Tibial nerve (tissue), 4 donors: ENCODE measurements at places on chromosomes 11 and 22. TPM values are rescaled to one million over a fixed set of nuclear protein-coding genes. Genes with fewer than 3 reads are reported as not detected.

DNA sequence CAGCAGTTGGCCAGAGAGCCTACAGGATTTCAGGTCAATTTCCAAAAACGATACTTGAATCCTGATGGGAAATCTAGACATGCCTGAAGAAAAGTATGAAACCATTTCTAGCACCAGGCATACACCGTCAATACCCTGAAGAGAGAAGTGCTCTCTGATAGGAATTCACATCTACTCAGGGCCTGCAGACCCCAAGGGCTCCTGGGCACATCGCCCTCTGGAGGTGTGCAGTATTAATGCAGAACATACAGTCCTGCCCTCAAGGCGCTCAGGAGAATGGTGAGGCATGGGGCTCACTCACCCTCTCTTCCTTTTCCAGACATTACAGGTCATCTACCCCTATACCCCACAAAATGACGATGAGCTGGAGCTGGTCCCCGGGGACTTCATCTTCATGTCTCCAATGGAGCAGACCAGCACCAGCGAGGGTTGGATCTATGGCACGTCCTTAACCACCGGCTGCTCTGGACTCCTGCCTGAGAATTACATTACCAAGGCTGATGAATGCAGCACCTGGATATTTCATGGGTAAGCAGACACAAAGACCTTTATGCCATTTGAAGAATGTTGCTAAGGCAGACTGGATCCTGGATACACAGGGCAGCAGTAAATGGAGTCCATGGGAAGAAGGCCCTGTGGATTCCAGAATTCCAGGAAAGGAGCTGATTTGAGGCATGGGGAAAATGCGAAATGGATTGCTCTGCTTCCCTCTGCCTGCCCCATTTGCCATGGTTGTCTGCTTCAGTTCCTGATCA lies 49.3 kb upstream of the CRTAM start:
- no peak overlapping the region for H3K4me3 ChIP-seq
- no peak for DNase-seq
- no peaks in the 10 kb centered on the region for H3K36me3 ChIP-seq
- no peak overlapping the region for H3K27ac ChIP-seq

- DNase-seq: no peak
- H3K36me3 ChIP-seq: no peaks in the 10 kb centered on the region
- H3K27ac ChIP-seq: no peak overlapping the region
- peaks cover 38% of the 10 kb centered on the region for H3K4me1 ChIP-seq
- no peak overlapping the region for H3K4me3 ChIP-seq
Measured at GRCh38 chr11:43554148-43554473, 126.4 kb upstream of the HSD17B12 start.

P2RX6 gene
- total RNA-seq: 0.66 TPM

OR51E1 gene
- 0.22 TPM for total RNA-seq

TSPAN18 gene
- total RNA-seq: 7.3 TPM

- no peak overlapping the region for H3K4me3 ChIP-seq
- no peak overlapping the region for H3K27ac ChIP-seq
- no peaks in the 10 kb centered on the region for H3K27me3 ChIP-seq
Measured at GRCh38 chr11:22699388-22699787, 33.0 kb downstream of the GAS2 start.

- peak overlapping the region; percentile 72 for H3K27ac ChIP-seq
- H3K36me3 ChIP-seq: no peaks in the 10 kb centered on the region
- H3K4me3 ChIP-seq: peak overlapping the region; percentile 26
- no peaks in the 10 kb centered on the region for H3K27me3 ChIP-seq
- H3K4me1 ChIP-seq: peaks cover 98% of the 10 kb centered on the region
Measured at GRCh38 chr11:96306933-96307775, 35.8 kb downstream of the MAML2 start.

NXPE1 gene
- not detected for total RNA-seq

- no peaks in the 10 kb centered on the region for H3K36me3 ChIP-seq
- DNase-seq: no peak
- no peak overlapping the region for H3K4me3 ChIP-seq
- no peaks in the 10 kb centered on the region for H3K4me1 ChIP-seq
- no peak overlapping the region for H3K27ac ChIP-seq
- H3K27me3 ChIP-seq: no peaks in the 10 kb centered on the region
Measured at GRCh38 chr22:49489821-49490220, 337.9 kb downstream of the BRD1 start.

DNA sequence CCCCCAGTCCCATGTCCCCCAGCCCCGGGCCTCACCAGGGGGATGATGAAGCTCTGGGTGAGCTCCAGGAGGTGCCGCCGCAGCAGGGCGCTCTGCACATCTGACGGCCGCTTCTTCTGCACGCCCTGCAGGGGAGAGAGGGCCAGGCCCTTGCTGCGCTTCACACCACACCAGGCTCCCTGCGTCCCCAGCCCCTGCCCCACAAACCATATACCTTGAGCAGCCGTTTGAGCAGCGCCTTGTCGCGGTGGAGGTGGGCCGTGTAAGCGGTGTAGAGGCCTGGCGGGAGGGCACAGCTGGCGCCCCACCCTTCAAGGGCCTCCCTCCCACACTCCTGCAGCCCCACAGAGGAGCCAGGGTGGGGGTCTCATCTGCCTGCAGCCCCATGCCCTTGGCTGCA lies 6.2 kb upstream of the PLXNB2 start:
- no peak overlapping the region for H3K4me3 ChIP-seq
- peaks cover 11% of the 10 kb centered on the region for H3K4me1 ChIP-seq
- no peaks in the 10 kb centered on the region for H3K36me3 ChIP-seq
- no peak overlapping the region for H3K27ac ChIP-seq
- DNase-seq: no peak

GRAMD4 gene
- 18.2 TPM for total RNA-seq

DNA sequence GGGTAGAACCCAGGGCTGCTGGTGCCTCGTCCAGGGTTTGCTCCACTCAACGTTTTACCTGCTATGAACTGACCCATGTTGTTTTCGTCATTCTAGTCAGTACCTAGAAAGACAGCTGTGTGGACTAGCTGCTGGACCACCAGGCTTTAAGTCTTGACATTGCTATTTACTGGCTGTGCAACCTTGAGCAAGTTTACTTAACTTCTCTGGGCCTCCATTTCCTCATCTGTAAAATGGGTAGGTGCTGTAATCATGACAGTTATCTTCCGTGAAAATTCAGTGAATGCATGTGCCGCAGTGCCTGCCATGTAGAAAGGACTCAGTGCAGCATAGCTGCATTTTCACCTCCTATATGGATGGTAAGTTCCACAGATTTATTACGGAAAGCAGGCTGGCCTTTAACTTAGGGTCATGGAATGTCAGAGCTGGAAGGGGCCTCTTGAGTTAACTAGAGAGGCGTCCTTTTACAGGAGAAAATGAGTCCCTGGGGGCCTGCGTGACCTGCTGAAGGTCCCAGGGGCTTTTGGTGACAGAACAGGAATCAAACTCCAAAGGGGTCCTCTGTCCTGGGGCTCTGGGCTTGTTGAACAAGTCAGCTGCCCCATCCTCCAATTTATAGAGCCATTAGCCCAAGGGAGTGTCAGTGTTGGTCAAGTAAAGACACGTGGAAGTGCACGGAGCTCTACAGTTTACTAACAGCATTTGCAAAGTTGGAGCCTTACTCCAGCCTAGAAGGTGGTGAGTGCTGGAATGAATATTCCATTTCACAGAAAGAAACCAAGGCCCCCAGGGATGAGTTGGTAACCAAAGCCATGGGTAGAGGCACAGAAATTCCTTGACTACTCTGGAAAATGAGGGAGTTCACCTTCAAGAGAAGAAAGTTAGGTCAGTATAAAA lies 12.0 kb upstream of the MALAT1 start:
- H3K36me3 ChIP-seq: no peaks in the 10 kb centered on the region
- DNase-seq: no peak
- peak overlapping the region; percentile 99 for H3K27ac ChIP-seq
- peaks cover 20% of the 10 kb centered on the region for H3K4me1 ChIP-seq

GVQW3 gene
- 8.1 TPM for total RNA-seq

MYBPC3 gene
- total RNA-seq: not detected

GAB4 gene
- total RNA-seq: not detected

DNA sequence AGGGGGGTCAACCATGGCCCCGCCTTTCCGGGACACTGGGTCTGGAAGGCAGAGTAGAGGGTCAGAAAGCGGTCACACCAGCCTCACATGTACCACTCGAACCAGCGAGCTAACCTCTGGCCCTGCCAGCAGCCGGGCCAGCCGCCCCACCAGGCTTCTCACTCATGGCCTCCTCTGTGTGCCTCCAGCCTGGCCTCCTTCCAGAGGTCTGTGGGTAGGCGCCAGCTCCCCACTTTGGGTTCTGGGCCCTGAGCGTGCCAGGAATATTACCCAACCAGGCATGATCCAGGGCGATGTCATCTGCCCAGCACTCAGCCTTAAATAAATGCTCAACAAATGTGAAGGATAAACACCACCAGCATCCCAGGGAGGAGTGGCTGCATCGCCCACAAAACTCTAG lies 5.8 kb downstream of the SCUBE1 start:
- H3K4me1 ChIP-seq: no peaks in the 10 kb centered on the region
- DNase-seq: no peak
- H3K4me3 ChIP-seq: no peak overlapping the region
- H3K27me3 ChIP-seq: peaks cover 19% of the 10 kb centered on the region

DNA sequence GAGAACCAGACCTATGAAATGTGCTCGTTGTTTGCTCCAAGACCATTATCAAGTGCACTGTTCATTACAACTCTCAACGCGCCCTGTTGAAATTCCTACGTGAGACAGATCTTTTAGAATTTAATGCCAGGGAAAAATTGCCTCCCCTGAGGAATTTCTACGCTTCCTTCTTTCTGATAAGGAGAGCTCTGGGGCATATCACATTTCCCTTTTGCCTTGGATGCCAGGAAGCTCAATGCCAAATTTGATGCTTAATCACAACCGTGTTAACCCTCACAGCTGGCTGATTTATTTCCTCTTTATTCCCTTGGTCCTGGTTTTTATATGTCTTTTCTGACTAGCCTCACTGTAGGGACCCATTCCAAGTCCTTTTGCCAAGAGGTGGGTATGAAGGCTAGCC lies 109.4 kb downstream of the MICAL2 start:
- no peak for DNase-seq
- peaks cover 33% of the 10 kb centered on the region for H3K36me3 ChIP-seq
- H3K27ac ChIP-seq: no peak overlapping the region
- H3K4me1 ChIP-seq: peaks cover 30% of the 10 kb centered on the region

- no peak overlapping the region for H3K4me3 ChIP-seq
- DNase-seq: no peak
- H3K4me1 ChIP-seq: peaks cover 10% of the 10 kb centered on the region
- no peak overlapping the region for H3K27ac ChIP-seq
Measured at GRCh38 chr11:114447444-114447843, 8.2 kb downstream of the REXO2 start.

GRCh38 chr11:3944198-3944597 lies 88.7 kb downstream of the STIM1 start:
- no peaks in the 10 kb centered on the region for H3K36me3 ChIP-seq
- peak; percentile 53 for DNase-seq
- H3K4me3 ChIP-seq: no peak overlapping the region
- H3K27me3 ChIP-seq: no peaks in the 10 kb centered on the region
- peaks cover 91% of the 10 kb centered on the region for H3K4me1 ChIP-seq

USP2 gene
- total RNA-seq: 2.1 TPM

DNA sequence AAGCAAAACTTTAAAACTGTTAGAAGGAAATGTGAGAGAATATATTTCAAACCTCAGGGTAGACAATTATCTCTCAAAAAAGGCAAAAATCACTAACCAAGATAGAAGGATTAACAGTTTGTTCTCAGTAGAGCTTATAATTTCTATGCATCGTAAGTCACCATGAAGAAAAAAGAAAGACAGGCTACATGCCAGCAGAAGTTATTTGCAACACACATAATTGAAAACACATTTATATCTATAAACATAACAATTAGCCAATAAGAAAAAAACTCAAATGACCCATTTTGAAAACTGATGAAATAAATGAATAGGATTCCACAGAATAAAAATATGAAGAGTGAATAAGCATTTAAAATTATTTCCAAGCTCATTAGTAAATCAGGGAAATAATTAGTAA lies 24.4 kb upstream of the SNX19 start:
- no peaks in the 10 kb centered on the region for H3K27me3 ChIP-seq
- no peak for DNase-seq
- H3K4me3 ChIP-seq: no peak overlapping the region
- H3K4me1 ChIP-seq: peaks cover 2% of the 10 kb centered on the region
- no peaks in the 10 kb centered on the region for H3K36me3 ChIP-seq
- H3K27ac ChIP-seq: no peak overlapping the region

PGM2L1 gene
- 9.3 TPM for total RNA-seq

GRCh38 chr11:118434553-118435289 lies 1.6 kb upstream of the KMT2A start:
- no peaks in the 10 kb centered on the region for H3K27me3 ChIP-seq
- H3K36me3 ChIP-seq: no peaks in the 10 kb centered on the region
- H3K4me3 ChIP-seq: peak overlapping the region; percentile 98
- DNase-seq: no peak
- no peak overlapping the region for H3K27ac ChIP-seq
